Dermis blood vessel endothelial cell (primary cell): ENCODE measurements at places on chromosomes 5 and 9. TPM values are rescaled to one million over a fixed set of nuclear protein-coding genes. Genes with fewer than 3 reads are reported as not detected.

DNA sequence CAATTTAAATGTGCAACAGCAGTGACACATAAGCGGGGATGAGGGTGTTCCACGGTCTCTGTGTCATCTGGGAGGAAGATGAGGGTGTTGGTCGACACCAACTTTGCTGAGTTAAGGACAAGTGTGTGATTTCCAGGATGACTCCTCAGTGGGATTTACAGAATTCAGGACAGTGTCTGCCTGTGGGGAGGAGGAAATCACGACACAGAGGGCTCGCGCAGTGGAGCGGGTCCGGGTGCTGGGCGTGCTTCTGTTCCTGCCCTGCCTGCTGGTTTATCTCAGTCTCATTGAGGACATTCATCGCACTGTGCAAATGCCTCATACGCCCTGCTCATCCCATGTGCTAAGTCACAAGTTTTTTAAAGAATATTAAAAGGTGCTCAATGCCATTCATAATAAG is 73.7 kb upstream of the ADAMTS2 start:
- no peak for DNase-seq

KCTD16 gene
- total RNA-seq = under 0.01 and 0.05 TPM in 2 replicates

DNA sequence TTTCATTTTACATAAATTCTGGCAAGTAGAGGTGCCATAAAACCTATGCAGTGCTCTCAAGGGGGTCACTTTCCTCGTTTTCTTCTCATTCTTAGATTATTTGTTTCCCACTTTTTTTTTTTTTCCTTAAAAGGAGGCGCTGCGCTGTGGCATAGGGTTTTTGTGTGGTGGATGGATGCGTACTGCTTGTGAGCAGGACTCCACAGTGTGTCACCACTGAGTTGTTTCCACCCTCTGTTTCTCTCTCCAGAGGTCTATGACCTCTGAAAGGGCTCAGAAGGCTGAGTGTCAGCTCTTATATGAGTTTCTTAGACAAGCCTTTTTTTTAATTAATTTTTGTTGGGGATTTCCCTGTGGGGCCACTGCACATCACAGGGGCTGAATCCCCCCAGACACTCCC is 13.6 kb upstream of the CLTB start:
- DNase-seq = peak; percentile 55

DNA sequence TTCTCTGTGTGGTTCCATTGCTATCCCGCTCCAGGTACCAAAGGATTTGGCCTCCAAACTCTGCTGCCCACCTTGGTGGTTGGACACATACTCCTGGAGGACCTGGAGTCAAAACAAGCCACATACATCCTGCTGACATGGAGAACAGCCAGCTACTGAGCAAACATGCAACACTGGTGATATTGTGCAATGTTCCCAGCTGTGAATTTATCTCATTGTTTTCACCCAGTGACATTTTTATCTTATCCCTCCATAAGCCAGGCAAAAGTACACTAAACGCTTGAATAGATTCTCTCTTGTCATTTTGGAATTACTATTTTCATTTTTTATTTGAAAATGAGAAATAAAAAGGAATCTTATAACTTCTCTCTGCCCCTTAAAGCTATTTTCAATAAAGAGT is 11.1 kb upstream of the CTSL start:
- DNase-seq = peak; percentile 33

DNA sequence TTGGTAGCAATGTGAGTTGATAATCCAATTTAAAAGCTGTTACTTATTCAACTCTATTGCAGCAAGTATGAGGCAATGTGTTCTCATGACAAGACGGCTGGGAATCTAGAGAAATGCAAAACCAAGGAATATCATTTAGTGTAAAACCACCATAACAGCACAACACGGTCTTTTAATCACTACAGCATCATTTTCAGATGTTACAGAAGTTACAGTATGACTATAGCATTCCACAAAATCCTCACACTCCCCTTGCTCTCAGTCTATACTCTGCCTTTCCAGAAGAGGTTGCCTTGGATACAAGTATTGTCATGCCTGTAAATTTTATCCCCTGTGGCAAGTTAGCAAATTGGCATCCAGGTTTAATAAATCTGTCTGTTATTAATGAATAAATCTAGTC is 28.6 kb upstream of the TAS2R1 start:
- DNase-seq = no peak

GRCh38 chr9:86549920-86550319 is 195.7 kb upstream of the TUT7 start:
- DNase-seq = no peak

- DNase-seq = no peak
Measured at GRCh38 chr5:143328589-143329220, 74.8 kb downstream of the NR3C1 start.

PCDH12 gene
- total RNA-seq = 48.2 and 60.9 TPM in 2 replicates

PTPRD gene
- total RNA-seq = 3.2 and 16.1 TPM in 2 replicates

DNA sequence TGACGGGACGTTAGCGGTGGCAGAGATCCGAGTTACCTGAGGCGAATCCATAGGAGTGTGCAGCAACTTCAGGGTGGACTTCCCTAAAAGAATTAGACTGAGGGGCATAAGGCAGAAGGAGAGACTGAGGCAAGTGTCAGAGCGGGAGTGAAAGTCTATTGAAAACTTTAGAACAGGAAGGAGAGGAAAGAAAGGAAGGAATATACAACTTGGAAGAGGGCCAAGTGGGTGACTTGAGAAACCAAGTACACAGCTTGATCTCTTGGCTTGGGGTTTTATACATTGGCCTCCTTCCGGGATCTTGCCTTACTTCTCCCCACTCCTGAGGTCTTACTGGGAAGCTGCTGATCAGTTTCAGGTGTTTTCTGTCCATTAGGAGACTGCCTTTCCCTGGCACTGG is 84.9 kb downstream of the SNX18 start:
- DNase-seq = no peak

DNA sequence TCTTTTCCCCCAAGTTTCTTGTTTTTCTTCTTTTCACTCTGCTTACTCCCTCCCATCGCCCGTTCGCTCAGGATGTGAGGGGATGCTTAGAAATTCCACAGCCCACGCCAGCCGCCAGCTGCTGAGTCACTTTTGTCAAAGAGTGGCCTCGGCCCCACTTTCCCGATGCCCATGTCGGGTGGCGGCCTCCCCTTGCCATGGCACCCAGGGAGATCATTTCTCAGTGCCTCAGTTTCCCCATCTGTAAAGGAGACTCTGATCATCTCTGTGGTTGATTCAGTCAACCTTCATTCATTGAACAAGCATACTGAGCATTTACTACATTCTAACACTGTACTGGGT is 353 bp upstream of the PDGFRB start:
- no peak for DNase-seq

DNA sequence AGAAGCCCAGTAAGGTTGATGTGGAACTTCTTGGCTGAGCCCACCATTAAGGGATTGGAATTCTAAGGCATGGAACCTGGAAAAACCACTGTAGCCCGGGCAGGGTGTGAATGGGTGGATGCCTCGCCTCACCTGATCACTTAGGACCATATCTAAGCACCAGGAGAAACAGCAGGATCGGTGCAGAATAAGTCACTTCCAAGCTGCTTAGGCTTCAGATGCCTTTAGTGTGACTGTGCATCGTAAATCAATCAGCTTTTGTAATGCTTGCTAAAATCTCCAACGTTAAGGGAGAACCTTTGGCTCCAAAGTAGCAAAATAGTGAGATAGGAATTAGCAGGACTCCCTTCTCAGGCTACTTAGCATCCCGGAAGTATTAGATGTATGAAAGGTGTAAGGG is 103.9 kb upstream of the MEGF10 start:
- DNase-seq = no peak

DNA sequence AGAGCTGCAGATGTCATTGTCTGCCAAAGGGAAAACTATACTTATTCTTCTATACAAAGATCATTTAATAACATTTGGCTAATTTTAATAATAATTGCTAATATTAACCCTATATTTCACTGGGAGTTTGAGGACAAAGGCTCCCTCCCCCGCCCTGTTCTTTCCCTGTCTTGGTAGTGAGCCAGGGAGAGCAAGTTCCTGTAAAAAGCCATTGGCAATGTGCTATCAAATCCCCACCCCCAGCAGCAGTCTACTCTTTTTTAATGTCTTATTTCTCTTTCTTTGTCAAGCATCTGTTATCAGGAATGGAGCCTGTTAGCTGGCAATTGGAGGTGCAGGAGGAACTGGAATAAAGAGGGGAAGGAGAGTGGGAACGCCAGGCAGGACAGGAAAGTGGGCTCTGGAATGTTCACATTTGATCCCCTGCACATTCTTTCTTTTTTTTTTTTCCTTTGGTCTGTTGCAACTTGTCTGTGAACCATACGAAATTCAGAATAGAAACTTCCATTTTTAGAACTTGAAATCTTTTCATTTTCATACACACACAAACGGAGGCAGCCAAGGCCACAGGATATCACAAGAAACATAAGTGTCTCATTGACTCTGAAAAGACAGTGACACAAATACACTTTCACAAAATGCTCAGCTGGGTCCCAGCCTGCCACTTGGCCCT is 664.8 kb upstream of the ZNF608 start:
- peak; percentile 85 for DNase-seq

GRCh38 chr5:124584991-124585715 is 161.3 kb downstream of the ZNF608 start:
- DNase-seq = no peak

DNA sequence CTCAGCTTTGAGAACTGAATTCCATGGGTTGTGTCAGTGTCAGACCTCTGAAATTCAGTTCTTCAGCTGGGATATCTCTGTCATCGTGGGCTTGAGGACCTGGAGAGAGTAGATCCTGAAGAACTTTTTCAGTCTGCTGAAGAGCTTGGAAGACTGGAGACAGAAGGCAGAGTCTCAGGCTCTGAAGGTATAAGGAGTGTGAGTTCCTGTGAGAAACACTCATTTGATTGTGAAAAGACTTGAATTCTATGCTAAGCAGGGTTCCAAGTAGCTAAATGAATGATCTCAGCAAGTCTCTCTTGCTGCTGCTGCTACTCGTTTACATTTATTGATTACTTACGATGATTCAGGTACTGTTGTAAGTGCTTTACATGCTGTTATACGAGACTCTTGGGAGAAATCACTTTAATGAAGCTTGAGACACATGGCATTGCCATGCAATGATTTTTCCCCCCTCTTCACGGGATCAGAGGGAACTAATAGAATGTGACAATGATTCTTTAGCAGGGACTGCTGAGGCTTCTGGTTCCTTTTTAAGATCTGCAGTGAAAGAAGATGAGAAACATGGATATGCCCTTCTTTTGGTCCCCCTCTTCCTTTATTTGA is 63.8 kb downstream of the PTTG1 start:
- no peak for DNase-seq

- DNase-seq = peak; percentile 68
Measured at GRCh38 chr5:71924980-71925379, 182.3 kb upstream of the MAP1B start.

- no peak for DNase-seq
Measured at GRCh38 chr9:138102246-138103051, 224.9 kb downstream of the CACNA1B start.

DNA sequence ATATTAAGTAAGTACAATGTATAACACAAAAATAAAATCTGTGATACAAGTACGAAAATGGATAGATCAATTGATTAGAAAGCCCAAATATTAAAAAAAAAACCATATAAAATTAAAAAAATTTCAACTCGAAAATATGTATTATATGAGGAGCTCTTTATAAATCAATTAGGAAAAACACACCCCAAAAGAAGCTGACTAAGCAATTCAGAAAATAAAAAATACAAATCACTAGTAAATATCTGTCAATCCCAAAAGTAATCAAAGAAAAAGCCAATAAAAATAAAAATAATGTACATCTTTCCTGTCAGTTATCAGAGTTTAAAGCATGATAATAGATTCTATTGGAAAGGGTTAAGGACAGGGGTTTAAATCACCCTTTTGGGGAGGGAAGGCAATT is 10.2 kb upstream of the ACSL6 start:
- DNase-seq = no peak

DNA sequence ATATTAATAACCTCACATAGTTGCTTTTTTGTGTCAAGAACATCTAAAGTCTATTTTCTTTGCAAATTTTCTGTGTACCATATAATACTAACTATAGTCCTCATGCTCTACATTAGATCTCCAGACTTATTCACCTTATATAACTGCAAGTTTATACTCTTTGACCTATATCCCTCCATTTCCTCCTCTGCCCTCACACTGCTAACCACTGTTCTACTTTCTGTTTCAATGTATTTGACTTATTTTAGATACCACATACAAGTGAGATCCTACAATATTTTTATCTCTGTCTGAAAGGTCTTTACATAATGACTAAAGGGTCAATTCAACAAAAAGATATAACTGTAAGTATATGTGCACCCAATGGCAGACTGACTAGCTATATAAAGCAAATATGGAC is 789.7 kb upstream of the ZNF608 start:
- DNase-seq = no peak

GRCh38 chr5:72459089-72459661 is 48.0 kb downstream of the ZNF366 start:
- DNase-seq = no peak
